Type B pancreatic cell (in vitro differentiated cells): ENCODE measurements at places on chromosomes 16 and 17.

DNA sequence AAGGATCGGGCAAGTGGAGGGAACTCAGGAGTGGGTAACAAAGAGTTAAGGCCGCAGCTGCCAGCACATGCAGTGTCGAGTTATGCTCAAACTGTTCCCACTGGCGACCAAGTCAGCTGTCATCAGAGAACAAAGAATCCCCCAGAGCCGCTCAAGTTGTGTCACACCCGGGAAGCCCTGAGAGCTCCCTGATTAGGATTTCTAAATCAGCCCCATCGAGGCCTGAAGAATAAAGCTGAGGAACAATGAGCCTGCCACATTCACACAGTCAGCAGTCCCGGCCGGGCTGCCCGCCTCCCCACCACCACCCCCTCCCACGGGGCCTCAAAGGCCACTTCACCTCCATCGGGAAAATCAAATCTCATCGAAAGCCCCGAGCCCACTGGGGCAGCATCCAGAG lies 84.5 kb downstream of the SOX9 start:
- DNase-seq, result no peak

GRCh38 chr17:74923538-74924249 lies 379 bp upstream of the OTOP2 start:
- DNase-seq, result peak; percentile 85

GRCh38 chr17:22671110-22671509 lies 978.8 kb downstream of the KCNJ18 start:
- DNase-seq, result no peak

GRCh38 chr17:43907425-43907981 lies at the start of gene MPP2:
MPP2 (minus strand) TSS chr17:43907536; CDS start chr17:43904460, 3,076 bp downstream.
- DNase-seq, result peak; percentile 88

- DNase-seq, result no peak
Observed at GRCh38 chr17:1936766-1937165, 88.4 kb downstream of the RTN4RL1 start.

- DNase-seq, result no peak
Observed at GRCh38 chr17:6710317-6710716, 2.9 kb downstream of the SLC13A5 start.

DNA sequence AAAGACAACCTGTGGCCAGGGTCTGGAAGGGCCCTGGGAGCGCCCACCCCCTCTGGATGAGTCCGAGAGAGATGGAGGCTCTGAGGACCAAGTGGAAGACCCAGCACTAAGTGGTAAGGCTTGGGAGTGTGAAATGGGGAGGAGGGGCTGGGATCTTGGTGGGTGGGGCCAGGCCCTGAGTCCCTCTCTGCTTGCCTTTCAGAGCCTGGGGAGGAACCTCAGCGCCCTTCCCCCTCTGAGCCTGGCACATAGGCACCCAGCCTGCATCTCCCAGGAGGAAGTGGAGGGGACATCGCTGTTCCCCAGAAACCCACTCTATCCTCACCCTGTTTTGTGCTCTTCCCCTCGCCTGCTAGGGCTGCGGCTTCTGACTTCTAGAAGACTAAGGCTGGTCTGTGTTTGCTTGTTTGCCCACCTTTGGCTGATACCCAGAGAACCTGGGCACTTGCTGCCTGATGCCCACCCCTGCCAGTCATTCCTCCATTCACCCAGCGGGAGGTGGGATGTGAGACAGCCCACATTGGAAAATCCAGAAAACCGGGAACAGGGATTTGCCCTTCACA lies 1.2 kb upstream of the STARD3 start:
- no peak for DNase-seq

GRCh38 chr17:19652595-19652994 lies 4.0 kb downstream of the ALDH3A2 start:
- DNase-seq, result no peak

- DNase-seq, result no peak
Observed at GRCh38 chr17:40097931-40098845, 2.2 kb downstream of the NR1D1 start.

- DNase-seq, result no peak
Observed at GRCh38 chr16:55479430-55480140, 587 bp downstream of the MMP2 start.

- no peak for DNase-seq
Observed at GRCh38 chr16:11403534-11403795, 58.2 kb downstream of the RMI2 start.
